ENCODE measurements at places on chromosomes 5 and 9.

GRCh38 chr9:4306066-4306776 is 6.4 kb upstream of the GLIS3 start:
- DNase-seq, result peak; percentile 61

DNA sequence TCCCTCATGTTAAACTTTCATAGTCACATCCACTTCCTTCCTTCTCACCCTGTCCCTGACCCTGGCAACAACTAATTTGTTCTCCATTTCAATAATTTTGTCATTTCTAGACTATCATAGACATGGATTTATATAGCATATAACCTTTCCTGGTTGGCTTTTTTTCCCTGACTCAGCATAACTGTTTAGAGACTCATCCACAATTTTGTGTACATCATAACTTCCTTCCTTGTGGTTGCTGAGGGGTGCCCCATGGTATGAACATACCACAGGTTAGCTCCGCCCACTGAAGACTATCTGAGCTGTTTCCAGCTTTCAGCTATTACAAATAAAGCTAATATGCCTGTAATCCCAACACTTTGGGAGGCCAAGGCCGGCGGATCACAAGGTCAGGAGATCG is 137.3 kb downstream of the PHF2 start:
- DNase-seq, result no peak

DNA sequence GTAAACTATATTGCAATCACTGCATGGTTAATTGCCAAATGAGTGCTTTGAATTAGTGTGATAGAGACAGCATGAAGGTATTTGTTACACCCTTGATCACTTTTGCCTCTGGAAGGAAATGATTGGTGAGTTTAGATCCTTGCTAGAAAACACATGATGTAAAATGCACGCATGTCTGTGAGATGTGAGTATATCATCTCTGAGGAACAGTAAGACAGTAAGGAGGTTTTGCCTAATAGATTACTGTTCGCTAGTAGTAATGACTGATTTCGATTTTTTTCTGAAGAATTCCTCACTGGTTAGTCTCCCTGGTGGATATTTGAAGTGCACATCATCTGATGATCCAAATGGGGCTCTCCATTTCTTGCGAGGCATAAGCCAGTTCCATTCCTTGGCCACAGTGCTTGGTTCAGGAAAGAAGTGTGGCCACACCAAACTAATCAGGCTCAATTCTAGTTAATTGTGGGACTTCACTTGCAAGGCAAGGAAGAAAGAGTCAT is 156.4 kb upstream of the ADRA1B start:
- no peak for DNase-seq

DNA sequence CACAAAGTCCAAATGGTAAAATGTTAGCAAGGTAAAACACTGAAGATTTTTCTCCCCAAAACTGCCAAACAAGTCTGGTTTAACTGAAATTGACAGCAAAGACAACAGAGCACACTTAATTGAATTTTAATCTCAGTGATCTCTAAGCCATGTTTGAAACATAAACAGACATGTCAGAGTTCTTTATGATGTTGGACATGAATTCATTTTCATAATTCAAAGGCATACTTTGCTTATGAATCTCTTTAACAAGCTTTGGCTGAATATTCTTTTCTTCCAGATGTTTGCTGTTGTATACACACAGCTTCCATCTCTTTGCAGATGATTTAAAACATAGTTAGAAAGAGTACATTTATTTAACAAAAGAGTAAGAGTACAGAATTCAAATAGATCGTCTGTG is 509.1 kb downstream of the RAB3C start:
- no peak for DNase-seq

GRCh38 chr5:50965654-50966375 is 299.4 kb downstream of the PARP8 start:
- DNase-seq, result no peak

All from fibroblast of mammary gland (primary cell).